ENCODE measurements at places on chromosomes 11 and 22.

- DNase-seq, result no peak
Observed at GRCh38 chr11:118957968-118958367, 1.9 kb downstream of the UPK2 start.

DNA sequence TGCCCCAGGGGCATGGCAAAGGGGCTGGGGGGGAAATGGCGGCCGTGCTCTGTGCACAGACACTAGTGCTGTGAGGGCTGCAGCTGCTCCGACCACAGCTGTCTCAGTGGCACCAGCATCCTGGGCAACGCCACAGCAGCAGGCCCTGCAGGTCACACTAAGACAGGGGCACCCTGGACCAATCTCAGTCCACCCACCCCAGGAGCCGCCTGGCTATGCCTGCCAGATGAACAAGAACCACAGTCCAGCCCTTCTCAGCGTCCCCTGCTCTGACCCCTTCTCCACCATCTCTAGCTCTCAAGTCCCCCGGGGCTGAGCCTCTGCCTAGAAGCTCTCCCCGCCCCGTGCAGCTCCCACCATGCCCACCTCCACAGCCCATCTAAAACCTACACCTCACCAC, 16.5 kb downstream of the TUBGCP6 start:
- no peak for DNase-seq

GRCh38 chr11:57359896-57360690, 20.9 kb downstream of the PRG3 start:
- DNase-seq, result no peak

- no peak for DNase-seq
Observed at GRCh38 chr22:29141078-29141688, 64.5 kb upstream of the EMID1 start.

DNA sequence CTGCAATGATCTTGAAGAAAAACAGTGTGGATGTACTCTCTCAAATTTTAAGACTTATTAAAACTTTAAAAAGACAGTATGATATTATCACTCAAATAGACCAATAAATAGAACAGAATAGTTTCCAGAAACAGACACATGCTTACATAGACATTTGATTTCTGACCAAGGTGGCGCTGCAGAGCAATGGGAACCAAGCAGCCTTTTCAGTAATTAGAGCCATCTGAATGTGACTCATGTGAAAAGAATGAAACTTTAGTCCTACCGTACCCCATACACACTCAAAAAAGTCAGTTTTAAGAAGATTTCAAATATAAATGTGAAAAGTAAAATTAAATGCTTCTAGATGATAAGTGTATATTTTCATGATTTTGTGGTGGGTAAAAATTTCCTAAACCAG, 74.2 kb upstream of the MS4A8 start:
- no peak for DNase-seq

GRCh38 chr11:17328871-17329494, 22.6 kb upstream of the NCR3LG1 start:
- no peak for DNase-seq

GRCh38 chr11:23973244-23973643, 523.6 kb upstream of the LUZP2 start:
- no peak for DNase-seq

DNA sequence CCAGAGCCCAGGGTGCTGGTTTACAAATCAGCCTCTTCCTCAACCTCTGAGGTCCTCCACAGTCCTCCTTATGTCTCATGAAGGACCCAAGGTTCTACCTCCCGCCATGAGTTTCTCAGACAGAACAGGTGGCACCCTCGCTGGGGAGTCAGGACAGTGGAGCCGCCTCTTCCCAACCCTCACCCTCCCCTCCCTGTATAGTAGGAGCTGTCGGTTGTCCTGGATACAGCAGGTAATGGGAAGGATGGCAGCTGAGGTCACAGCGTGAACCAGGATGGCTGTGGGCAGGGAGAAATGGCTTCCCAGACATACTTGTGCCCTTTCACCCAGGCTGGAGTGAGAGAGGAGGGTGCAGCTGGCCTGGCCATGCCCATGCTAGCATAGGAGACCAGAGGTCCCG, 134.6 kb downstream of the CHST1 start:
- DNase-seq, result no peak

DNA sequence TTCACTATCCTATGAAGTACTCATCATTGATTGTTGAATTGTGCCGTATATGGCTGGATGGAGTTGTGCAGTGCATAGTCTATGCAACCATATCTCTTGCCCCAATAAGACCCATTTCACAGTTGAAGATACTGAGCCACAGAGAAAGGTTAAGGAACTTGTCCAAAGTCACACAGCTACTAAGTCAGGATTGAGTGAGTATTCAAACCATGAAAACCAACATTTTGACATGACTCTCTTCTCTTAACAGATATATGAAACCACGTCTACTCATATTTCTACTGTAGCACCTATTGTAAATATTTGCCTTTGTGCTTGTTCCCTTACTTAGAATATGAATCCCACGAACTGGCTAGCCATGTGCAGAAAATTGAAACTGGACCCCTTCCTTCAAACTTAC, 58.1 kb downstream of the MAML2 start:
- no peak for DNase-seq

DNA sequence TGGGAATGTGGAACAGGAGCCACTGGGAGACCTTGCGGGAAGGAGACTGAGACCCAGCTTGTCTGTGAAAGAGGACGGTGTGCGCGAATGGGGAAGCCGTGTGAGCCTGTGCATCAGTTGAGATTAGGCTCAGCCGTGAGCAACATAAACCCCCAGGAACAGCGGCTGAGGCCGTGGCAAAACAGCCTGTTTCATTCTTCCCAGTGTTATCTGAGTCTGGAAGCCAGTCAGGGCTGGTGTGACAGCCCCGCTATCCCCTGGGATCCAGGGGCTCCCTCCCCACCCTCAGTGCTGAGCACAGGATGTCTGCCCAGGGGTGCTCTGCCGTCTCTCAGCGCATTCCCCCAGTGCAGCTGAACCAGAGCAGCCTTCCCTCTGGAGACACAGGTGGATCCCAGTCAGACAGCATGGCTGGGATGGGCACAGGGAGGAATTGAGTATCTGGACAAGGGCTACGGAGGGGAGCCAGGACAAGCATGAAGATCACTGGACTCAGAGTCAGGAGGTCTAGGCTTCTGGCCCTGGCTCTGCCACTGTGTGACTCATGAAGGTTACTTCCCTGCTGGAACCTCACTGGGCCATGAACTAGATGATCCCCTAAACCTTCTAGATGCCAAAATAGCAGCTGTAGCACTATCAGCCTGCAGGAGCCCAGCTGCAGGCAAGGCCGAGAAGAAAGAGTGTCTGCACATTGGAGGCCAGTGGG, 8.6 kb downstream of the OAF start:
- DNase-seq, result no peak

DNA sequence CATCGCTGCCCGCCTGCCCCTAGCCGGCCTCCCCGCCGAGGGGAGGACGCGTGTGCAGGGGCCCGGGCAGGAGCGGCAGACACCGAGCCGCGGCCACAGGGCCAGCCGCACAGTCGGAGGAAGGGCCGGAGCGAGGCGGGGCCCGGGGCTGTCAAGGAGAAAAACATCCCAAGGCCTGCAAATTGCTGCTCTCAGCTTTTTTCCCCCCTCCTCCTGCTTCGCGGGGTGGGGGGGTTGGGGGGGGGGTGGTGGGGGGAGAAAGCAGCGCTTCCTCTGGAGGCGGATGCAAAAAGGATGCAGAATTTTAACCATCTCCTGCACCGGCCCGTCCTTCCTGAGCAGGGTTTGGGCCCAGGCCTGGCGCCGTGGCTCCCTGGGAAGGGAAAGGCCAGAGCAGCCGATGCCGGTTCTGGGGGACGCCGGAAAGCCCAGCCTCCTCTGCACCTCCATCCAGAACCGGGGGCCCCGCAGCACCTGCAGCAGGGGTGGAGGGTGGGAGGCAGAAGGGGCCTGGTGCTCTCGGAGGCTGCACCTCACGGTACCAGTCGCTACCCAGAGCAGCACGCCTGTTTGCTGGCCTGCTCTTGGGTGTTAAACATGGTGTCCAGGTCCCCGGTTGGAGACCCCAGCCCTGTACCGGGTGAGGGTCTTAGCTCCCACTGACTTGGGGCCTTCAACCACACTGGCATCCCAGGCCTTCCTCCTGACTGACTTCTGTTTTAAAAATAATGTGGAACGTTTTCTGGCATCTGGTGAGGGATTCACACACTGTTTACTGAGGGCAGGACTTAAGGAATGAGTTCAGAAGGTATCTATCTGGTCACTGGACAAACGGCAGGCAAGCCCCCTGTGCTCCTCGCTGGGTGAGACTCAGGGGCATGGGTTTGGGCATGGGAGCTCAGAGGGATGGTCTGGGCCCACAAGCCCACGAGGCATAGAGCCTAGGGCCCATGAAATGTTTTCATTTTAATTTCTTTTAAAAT, 77.4 kb upstream of the WNT7B start:
- DNase-seq, result peak; percentile 63

- DNase-seq, result no peak
Observed at GRCh38 chr11:50164050-50164449, 131.4 kb downstream of the OR4C45 start.

DNA sequence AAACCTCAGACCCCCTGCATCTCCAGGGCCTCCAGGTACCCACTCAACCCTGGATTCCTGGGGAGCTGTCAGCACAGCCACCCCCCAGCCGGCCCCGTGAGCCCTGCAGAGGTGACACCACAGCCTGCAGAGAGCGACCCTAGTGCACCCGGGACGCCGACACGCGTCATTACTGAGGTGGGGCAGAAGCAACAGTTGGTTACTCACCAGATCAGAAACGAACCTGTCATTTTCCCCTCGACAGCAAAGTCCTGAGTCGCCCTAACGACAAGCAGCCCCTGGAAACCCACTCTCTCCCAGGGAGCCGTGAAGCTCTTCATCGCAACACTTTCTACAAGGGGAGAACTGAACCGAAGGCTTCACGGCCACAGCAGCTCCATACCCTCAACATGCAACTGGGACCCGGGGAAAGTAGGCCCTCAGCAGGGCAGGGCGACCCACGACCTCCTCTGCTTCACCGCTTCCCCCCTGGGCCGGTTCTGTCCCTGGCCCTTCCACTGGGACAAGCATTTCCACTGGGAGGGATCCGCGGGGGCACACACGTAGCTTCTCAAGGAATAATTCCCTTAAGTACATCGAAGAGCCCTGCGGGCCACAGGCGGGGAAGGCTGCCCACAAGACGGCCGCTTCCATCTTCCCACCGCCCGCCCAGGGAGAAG, 1.6 kb downstream of the BRD1 start:
- peak; percentile 84 for DNase-seq

GRCh38 chr11:111693224-111693937, 72.8 kb downstream of the PPP2R1B start:
- no peak for DNase-seq

DNA sequence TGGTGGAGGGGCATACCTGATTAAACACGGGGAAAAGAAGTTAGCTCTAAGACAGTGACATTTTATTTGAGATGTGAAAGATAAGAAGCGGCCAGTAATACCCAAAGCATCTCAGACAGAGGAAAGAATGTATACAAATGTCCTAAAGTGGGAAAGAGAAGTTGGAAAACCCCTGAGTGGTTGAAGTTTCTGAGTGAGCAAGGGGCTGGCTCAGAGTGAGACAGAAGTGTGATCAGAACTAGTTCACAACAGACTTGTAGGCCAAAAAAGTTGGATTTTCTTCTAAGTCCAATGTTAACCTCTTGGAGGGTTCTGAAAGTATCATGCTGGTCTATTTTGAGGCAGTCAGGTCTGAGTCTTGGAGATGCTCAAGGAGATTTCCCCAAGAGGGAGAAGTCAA, 608.7 kb downstream of the SOX6 start:
- no peak for DNase-seq

DNA sequence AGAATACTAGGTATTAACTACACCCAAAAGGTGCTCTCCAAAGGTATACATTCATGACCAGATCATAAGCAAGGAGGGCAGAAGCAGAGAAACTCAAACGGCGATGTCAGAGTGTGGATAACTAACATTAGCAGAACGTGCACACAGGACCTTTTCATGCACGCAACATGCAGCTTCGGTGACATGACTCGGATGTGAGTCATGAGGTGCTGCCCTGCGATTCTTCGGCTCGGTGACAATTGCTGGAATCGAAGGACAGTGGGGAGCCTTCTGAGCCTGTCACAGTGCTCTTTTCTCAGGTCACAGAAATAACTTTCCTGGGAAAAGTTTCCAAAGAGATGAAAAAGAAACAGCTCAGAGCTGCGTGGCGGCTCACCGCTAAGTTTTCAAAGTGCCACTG, 418.5 kb upstream of the SYN3 start:
- DNase-seq, result no peak

- DNase-seq, result no peak
Observed at GRCh38 chr11:113839842-113840241, 35.5 kb downstream of the USP28 start.

GRCh38 chr11:125902927-125903710, at the start of gene PUS3:
TSS of gene PUS3 (minus strand) at chr11:125903206. CDS start at chr11:125896284, 6,922 bp downstream.
- DNase-seq, result peak; percentile 79

- no peak for DNase-seq
Observed at GRCh38 chr22:41898645-41899044, 16.2 kb downstream of the SHISA8 start.

DNA sequence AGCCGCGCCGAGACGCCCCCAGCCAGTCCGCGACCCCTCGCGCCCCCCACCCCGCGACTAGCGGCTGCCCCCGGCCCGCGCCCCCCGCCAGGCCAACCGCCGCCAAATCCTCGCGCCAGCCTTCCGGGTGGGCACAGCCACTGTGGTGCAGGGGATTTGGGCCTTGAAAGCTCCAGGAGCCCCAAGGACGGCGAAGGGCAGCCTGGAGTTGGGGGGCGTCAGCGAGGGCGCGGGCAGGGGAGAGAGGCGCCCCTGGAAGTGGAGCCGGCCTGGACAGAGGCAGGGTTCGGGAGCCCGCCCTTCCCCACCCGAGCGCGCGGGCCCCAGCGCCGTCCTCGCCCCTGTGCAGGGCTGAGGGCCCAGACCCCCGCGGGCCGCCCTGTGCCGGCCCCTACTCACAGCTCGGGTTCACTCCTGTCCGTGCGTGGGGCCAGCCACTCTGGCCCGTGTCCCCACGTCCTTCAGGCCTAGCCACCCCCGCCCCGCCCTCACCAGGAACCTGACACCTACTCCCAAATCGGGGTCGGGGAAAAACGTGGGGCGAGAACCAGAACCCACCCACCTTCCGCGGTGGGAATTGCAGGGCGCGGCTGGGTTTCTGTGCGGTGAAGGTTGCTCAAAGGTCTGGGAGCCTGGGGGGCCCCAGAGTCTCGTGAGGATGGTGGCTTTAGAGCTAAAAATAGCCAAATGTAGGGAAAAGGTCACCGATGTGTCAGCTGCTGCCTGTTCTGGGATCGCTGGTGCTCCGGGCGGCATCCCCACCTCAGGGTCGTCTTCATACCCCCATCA, at the start of gene CPT1B:
TSS of gene CPT1B (minus strand) at position 441 of the 789 bp plus-strand sequence. CDS start 512 bp downstream, outside the sequence.
- no peak for DNase-seq

DNA sequence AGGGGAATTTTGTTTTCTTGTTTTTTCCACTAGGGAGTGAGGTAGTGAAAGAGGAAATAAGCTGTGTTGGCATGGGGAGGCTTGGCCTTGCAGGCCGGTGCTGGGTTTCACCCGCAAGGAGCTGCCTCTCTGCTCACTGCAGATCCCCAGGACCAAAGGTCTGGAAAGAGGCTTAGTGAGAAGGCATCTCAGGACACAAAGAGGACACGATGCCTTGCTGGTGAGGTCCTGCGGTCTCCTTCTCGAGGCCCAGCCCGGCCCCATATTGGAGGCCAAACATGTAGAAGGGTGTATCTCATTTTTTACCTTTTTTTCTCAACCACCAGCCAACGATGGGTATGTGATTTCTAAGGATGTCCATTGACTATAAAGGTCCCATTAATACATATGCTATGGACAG, 17.6 kb downstream of the TIMP3 start:
- no peak for DNase-seq

- no peak for DNase-seq
Observed at GRCh38 chr11:26675233-26675928, 46.5 kb downstream of the SLC5A12 start.
